ENCODE measurements at places on chromosomes 1 and 21.

DNA sequence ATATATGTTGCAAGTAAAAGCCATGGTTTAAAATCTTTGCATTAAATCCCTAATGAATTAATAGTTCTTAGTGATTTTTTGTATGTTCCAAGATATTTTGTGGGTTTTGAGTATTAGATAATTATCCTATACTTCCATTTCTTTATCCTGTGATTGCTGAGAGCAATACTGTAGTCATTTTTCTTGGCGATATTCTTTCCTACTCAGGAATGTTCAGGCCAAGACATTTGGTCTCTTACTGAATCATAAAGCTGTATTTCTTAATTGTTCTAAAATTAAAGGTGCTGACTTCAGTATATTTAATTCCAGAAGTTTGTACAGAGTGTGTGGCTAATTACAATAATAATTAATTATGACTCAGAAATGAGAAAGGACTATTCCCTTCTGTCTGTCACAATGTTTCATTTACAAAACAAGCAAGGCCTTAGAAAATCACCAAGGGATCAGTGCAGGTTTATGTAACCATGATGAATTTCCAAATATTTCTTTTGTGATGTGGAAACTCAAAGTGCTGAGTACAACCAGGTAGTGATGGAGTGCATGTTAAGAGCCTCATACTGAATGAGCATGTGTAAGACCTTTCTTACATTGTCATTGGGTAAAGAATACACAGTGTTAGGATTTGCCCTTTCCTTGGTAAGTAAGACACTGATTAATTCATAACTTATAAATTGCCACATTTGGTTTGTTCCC lies 161.2 kb downstream of the HMCN1 start:
- DNase-seq = no peak

- no peak for DNase-seq
Observed at GRCh38 chr1:41719590-41719989, 199.1 kb downstream of the HIVEP3 start.

DNA sequence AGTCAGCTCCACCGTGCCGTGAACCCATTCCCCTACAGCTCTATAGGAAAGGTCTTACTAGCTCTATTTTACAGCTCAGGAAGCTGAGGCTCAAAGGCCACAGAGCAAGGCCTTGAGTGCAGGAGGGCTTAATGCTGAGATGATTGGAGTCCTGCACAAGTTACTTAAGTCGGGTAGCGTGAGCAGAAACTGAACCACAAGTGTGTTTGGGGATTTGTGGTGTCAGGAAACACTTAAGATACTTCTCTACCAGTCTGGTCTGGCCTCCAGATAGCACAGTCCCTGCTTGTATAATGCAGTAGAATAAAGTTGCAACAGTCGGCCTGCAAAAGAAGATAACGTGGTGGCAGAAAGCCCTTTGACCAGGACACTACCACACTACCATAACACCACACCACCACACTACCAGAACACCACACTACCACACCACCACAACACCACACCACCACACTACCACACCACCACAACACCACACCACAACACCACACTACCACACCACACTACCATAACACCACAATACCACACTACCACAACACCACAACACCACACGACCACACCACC lies 118.1 kb downstream of the SPSB1 start:
- peak; percentile 48 for DNase-seq

- peak; percentile 38 for DNase-seq
Observed at GRCh38 chr1:39788758-39789570, at the start of gene BMP8B. Gene BMP8B, minus strand, starts transcription at chr1:39788865. Its CDS starts 380 bp downstream, at chr1:39788485.

DNA sequence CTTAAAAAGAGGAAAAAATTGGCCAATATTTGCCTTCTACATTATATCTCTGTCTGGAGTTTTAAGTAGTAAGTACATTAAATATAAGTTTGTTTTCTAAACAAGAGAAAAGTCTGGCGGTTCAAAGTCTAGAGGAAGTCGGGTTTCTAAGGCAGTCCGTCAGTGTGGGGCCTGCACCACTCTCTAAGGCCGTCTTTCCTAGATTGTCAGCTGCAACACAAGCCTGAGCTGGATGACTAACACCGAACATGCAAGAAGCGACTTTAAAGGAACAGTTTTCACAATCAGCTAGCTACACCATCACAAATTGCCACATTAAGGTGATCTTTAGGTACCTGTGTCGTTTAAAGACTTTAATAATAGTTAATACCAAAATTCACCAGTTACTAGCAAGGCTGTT lies 19.6 kb downstream of the CCSAP start:
- no peak for DNase-seq

DNA sequence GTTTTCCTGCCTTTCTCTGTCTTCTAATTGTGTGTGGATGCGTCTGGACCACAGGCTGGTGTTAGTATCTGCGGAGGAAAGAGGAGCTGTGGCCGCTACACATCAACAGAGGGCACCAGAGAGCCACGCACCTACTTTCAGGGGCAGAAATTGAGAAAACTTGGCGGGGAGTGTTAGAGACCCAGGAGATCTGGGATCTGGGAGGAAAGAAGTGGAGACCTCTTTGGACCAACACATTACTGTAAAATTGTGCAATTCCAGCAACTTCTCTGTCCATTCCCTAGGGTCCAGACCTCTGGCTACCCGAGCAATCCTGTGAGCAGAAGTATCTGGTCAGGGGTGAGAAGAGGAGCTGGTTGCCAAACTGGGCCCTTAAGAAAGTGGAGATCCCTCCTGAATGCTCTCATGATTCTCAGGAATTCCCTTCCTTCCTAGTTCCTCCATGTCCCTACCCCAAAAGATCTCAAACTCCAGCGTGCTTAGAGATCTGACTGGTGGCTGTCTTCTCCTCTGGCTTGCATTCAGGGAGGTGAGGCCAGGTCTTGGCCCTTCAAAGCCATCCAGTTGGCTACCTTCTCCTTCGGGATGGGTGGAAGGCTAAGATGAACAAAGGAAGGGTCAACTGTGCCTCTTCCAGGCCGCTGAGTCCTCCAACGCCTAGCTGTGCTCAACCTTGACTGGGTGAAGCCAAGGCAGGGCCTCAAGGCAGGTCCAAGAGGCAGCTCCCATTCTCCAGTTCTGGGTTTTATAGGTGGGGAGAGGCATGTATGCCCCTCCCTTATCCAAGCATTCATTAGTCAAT lies 1.2 kb upstream of the KIRREL1 start:
- peak; percentile 78 for DNase-seq

DNA sequence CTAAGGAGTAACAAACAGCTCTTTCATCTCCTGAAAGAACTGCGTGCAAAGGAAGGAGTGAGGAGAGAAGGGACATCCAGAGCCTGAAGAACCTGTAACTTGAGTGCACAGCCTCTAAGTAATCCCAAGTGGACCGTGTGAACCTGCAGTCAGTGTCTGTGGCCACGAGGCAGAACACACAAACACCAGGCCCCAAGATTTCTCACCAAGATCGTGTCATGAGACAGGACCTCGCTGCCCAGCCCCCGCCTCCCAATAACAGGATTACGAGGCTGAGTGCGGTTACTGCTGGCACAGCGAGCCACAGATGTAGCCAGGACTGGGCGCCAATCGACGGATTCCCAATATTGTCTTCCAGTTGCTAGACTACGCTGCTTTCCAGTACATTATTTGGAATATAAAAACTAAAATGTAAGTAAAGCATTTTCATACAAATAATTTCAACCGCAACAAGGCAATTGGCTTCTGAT lies 101.3 kb upstream of the SLC25A33 start:
- no peak for DNase-seq

- DNase-seq = no peak
Observed at GRCh38 chr1:217839161-217839560, 208.0 kb downstream of the SPATA17 start.

DNA sequence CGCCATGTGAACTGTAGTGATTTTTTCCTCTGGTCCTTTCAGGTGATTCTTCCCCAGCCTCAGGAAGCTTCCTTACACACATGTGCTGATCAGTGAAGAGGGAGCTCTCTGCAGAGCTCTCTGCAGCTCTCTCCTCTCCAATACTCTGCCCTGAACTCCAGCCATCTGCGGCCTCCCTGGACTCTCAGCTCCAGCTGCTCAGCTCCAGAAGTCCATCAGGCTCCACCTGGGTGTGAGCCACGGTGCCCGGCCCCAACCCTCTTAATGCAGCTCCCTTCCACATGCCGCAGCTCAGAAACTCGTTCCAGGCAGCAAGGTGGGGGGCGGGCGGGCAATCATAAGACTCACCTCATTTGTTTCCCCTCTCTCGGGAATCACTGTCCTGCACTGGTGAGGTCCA lies 30.9 kb upstream of the RPL11 start:
- no peak for DNase-seq

DNA sequence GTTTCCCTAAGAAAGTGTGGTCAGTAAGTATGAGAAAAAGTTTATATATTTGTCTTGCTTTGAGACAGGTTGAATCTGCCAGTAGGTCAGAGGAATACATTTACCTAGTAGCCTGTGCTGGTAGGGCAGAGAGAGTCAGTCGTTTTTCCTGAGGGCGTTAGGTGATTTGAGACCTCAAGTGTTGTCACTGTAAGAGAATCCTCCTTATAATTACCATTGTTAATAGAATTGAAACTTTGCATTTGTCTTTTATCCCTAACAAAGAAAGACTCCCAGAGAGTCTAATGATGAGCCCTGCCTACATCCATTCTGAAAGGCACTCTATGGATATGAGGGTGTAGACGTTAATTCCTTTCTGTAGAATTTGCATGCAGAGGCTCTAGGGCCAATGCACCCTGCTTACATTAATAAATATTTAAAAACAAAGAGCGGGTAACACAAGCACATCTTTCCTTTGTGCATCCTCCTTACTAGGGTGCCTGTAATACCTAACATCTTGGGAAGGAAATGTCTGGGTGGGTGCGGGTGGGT lies 16.4 kb downstream of the PBX1 start:
- no peak for DNase-seq

DNA sequence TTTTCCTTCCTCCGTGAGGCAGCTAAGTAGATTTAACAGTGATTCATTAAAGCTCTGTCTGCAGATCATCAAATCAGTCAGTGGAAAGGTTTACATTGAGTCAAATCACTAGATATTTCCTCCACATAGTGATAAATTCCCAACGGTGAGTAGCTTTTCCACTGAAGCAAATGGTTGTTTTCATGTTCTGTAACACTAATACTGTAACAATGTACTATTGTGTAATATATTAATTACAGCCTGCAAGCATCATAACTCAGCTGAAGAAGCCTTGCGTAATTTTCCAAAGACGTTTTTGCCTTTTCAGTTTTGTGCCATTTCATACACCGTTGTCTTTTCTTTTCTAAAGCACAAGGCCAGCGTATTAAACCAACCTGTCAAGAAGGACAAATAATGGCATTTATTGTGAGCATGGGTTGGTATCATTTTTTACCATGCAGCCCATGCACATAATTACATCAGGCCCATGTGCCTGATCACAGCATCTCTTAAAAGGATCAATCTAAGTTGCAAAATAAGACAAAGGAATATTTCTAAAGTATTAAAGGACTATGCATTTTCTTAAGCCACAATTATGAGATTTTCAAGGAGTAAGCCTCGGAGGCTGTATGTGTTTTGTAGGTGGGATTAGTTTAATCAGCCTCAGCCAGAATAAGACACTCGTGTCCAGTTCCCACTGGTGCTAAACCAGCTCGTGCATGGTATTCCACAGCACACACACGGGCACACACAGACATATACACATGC lies 16.7 kb upstream of the PDE9A start:
- peak; percentile 51 for DNase-seq

DNA sequence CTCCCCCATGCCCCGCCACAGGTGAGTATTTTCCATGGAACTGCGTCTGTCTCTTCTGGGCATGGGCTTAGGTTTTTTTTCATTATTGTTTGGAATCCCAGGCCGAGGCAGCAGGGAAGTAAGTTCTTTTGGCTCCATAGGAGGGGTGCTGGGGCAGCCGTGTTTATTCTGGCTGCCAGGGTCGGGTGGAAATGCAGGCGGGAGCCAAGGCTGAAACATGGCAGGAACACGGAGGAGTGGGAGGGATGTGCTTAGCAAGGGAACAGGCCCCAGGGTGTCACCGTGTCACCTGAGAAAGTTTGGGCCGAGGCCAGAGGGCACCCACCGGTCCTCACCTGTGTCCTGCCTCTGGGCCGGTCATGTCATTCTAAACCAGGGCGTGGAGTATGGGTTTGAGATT lies 4.5 kb upstream of the DHRS3 start:
- no peak for DNase-seq

DNA sequence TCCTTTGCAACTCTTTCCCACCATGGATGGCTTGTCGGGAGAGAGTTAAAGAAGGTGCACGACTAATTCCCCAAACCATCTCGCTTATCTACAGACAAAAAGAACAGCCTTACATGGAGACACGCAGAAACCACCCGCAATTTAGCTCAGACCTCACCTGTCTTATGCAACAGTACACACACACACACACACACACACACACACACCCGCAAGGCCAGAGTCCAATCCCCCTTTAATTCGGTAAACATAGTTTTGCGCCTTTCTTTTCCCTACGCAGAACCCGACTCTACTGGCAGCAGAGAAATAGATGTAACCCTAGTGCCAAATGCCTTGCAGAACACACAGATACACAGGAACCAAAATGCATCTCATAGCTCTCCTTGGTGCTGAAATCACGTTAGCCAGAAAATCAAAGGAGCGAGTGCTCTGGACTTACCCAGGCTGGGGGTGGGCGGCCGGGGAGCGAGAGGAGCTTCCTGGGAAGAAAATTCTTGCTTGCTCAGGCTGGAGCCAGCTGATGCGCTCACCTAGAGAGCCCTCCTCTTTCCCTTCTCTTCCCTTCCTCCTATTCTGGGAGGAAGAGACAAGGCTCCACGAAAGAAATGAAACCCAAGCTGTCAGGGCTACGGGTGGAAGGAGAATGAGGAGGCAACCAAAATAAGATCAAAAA lies 470 bp downstream of the TNR start:
- peak; percentile 10 for DNase-seq
